ENCODE measurements at places on chromosomes 3 and 15. TPM values are rescaled to one million over a fixed set of nuclear protein-coding genes. Genes with fewer than 3 reads are reported as not detected.

FANCD2OS gene
- not detected for polyA plus RNA-seq

UNC13C gene
- not detected for polyA plus RNA-seq

FBXW12 gene
- not detected for polyA plus RNA-seq

PLSCR5 gene
- not detected for polyA plus RNA-seq

NTRK3 gene
- polyA plus RNA-seq = not detected

NUP210 gene
- polyA plus RNA-seq = 0.05 TPM

CAPN3 gene
- 6.9 TPM for polyA plus RNA-seq

OR5H6 gene
- not detected for polyA plus RNA-seq

PLA2G4E gene
- polyA plus RNA-seq = 1.1 TPM

LRRC28 gene
- polyA plus RNA-seq = 23.3 TPM

LEKR1 gene
- polyA plus RNA-seq = 0.14 TPM

DNA sequence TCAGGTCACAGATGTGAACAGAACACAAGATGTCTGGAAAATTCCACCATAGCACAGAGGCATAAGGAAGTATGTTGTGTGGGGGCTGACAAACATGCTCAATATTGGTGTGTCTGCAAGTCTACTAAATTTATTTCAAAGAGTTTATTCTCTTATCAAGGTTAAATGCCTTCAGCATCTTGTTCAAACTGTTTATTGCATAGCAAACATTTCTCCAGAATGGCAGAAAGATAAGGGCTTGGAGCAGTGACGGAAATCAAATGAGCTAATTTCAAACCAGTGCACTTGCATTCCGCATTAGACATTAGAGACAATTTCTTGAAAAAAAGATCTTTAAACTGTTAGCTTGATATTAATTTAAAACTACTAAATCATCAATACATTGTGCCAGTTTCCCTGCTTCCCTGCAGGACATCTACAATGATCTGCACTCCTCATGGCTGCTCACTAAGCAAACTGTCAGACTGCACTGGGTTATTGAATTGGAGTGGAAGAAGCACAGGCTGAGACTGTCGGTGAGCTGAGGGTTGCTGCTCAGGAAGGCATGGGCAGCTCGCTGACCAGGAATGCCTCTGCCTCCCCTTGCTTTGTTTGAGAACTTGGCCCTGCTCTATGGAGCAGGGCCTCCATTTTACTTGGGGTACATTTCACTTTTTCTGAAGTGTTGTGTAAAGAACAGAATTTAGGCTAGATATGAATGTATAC, 89.4 kb downstream of the KCNAB1 start:
- no peak for DNase-seq

DNA sequence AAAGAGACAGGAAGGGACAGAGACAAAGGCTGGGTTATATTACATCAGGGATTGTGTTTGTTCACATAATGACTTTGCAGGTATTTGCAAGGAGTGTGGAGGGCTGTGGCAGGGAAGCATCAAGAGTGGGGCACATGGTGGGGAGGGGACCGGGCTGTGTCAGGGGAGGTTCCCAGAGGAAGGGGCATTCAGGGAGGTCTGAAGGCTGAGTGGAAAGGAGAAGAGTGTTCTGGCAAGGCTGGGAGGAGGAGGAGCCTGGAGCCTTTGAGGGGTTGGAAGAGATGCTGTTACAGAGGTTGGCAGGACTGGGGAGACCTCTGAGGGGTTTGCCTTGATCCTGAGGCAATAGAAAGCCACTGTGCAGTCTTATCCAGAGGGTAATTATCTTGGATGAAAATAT, 49.4 kb downstream of the EXOG start:
- no peak for DNase-seq

DNA sequence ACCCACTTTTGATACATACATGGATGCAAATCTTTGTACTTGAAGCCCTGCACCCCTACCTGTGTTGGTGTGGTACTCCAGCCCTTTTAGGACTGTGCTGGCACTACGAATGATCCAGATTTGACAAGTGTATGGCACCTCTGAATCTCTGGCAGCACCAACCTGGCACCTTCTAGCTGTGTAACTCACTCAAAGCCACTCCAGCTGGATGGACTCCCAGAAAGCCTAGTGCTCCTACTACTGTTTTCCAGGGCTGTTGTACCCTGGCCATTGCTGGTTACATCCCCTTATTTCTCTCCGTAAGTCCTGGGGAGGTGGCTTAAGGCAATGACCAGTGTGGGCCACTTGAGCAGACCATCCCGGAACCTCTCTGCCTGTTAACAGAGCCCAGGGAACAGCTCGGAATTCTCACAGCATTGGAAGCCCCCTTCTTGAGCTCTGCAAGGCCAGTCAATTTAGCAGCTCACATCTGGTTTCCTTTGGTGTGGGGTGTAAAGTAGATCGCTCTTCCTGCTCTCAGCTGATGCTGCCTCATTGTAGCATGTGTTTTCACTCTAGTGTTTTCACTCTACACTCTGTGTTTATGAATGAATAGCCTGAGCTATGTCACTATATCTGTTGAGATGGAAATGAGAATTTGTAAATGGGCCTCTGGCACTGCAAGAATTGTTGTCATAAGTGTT, 12.2 kb downstream of the CALML4 start:
- no peak for DNase-seq

DNA sequence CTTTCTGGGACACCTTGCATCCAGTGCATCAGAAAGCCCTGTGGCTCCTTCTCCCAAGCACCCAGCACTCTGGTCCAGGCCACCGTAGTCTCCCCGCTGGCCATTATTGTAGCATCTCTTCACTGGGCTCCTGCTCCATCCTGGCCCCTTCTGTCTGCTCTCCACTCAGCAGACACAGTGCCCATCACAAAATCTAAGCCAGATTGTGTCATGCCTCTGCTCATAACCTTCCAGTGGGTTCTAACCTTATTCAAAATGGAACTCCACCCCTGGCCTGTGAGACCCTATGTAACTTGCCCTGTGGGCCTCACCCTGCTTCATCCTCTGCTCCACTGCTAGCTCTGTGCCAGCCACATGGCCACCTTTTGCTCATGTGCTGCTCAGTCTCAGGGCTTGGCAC, 31.7 kb upstream of the PRR23E start:
- no peak for DNase-seq

DNA sequence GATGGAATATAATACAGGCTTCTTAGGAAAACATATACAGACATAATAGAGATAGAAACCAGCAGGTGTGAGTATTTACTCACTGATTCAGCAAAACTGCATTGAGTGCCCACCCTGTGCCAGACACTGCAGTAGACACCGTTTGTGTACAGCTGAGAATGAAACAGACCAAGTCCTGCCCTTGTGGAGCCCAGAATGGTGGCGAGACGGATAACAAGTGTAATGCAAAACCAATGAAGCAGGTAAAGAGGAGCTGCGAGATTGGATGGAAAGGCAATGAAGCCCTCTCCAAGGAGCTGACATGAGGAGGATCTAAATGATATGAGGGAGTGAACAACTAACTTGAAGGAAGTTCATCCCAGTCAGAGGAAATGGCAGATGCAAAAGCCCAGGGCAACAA, 256.4 kb downstream of the MEX3B start:
- DNase-seq = no peak

GRCh38 chr3:63981980-63982379, 41.3 kb downstream of the PSMD6 start:
- no peak for DNase-seq

DNA sequence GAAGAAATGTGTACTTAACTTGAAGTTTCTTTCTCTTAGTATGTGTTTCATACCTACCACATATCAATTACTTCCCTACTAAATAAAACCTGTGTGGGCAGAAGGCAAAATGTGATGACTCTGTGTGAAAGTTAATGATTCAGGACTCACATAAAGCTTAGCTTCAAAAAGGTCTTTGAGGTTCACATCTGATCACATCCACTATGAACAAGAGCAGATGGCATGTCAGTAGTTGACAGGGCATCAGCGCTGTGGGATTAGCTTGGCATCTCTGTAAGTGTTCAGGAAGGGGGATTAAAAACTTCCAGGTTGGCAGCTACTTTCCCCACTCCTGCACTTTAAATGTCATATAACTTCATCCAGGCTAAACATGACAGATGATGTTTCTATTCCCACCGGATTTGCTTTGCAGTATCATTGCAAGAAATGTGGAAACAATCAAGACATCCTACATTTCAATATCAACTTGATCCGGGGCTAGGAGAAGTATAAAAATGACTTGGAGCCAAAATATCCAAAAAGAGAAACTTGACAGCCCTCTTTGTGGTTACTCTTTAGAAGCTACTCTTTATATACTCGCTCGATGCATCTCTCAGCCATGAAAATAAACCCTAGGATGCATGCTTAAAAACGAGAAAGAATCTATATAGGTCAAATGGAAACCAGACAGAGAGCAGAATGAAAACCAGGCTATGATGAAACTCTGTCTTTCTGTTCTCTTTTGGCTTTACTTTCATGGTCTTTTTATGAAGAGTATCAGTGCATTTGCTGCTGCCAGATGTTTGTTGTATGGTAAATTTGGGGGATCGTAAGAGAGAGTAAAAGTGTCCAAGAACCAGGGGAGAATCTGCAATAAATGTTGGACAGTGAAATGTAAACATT, 273.1 kb upstream of the ALCAM start:
- DNase-seq = no peak

GRCh38 chr15:91268510-91268909, 168.5 kb downstream of the SV2B start:
- no peak for DNase-seq

- no peak for DNase-seq
Observed at GRCh38 chr3:95280711-95281352, 1218.0 kb downstream of the NSUN3 start.

DNA sequence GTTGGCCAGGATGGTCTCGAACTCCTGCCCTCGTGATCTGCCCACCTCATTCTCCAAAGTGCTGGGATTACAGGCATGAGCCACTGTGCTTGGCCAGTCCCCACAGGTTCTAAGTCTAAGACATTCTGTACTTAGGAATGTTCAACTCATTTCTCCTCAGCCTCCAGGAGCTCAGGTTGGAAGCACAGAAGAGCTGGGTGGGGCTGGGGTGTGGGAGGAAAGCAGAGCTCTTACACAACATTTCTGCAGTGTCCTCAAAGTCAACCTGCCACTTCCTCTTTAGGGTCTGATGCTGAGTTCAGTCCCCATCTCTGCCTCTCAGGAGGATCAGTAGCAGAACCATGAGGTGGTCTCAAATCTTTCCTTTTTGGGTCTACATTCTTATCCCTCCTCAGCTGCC, 75.5 kb downstream of the MRPL46 start:
- no peak for DNase-seq

DNA sequence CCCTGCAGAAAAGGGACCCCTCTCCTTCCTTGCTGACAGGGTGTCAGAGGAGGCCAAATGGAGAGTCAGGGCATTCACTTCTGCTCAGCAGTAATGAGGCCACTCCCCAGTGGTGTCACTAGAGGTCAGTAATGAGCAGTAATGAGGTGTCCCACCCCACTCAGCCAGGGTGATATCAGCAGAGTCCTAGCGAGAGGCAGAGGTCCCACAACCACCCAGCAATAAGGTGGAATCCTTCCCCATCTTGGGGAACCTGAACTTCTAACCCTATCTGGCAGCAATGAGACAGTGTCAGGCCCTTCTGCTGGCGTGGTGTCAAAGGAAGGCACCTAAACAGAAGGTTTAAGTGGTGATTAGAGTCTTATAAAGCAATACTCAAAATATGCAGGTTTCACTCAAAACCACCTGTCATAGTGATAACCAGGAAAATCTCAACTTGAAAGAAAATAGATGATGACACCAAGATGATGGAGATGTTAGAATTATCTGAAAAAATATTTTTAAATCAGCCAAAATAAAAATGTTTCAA, 12.9 kb downstream of the OCA2 start:
- DNase-seq = no peak

GRCh38 chr3:66076861-66077470, 38.2 kb upstream of the MAGI1 start:
- no peak for DNase-seq

DNA sequence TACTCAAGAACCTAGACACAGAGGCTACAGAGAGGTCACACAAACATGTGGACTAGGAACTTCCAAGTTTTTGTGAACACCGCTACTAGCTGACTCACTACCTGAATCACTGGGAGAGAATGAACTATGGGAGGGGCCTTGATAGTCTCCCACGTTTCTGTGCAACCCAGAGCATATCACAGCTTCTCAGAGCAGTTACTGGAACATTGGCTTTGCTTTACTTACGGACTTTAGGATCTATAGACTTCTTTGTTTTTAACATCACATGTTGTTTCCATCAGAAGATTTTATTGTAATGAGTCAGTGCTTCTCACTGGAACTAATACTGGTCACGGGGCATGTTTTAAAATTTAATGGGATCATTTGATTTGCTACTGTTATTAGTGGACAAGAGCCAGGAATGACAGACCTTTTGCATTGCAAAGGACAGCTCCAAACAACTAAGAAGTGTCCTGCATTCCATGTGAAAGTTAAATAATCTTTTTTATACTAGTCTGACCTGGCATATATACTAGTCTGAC, 35.6 kb downstream of the RTP4 start:
- DNase-seq = peak; percentile 49

- no peak for DNase-seq
Observed at GRCh38 chr3:14333215-14333614, 69.2 kb upstream of the SLC6A6 start.

GRCh38 chr3:13845806-13846205, 34.1 kb downstream of the WNT7A start:
- DNase-seq = no peak

DNA sequence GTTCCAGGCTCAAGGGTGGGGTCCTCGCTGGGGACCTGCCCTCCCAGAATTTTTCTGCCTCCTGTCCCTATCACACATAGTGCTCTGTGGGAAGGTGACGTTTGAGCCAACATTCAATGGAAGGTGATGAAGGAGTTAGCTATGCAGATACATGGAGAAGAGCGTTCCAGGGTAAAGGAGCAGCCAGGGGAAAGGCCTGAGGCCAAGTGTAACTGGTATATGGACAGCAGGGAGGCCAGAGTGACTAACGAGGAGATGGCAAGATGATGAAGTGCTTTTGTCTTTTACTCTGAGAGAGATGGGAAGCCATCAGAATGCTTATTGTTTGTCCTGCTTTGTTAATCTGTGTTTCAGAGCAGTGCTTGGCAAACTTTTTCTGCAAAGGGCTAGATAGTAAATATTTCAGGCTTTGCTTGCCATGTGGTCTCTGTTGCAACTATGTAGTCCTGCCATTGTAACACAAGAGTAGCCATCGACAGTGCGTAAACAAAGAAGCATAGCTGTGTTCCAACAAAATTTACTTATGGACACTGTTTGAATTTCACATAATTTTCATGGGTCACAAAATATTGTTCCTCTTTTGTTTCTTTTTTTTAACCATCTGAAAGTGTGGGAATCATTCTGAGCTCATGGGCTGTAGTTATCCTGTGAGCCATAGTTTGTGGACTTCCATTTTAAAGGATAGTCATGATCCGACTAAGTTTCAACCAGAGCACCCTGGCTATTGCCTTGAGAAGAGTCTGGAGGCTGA, 25.8 kb upstream of the PIAS1 start:
- DNase-seq = no peak

DNA sequence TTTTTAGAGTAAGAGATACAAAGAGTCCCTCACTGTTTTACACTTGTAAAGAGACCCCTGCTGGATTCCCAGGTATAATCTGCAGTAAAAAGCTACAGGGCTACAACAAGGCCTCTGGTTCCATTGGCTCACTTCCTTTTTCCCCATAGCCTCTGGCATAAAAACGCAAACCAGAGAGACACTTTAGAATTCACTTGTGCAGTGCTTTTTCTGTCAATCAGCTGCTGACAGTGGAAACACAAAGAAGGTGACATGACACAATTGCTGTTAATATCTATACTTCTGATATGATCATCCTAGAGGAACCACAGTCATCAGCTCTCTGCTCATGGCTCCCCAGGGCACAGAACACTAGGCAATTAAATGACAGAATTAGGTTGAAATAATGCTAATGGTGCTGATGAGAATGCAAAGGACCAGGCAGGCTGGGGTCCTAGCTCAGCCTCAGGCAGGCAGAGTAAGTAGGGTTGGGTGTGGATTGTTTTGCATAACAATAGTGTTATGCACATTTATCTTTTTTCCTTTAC, 667.9 kb upstream of the CFAP20DC start:
- DNase-seq = no peak

GRCh38 chr3:17771177-17772017, 29.0 kb upstream of the TBC1D5 start:
- DNase-seq = no peak
